ENCODE measurements at places on chromosomes 16 and 17.

- DNase-seq: no peak
These were observed 139.2 kb upstream of the HS3ST2 start for GRCh38 chr16:22674832-22675191.

DNA sequence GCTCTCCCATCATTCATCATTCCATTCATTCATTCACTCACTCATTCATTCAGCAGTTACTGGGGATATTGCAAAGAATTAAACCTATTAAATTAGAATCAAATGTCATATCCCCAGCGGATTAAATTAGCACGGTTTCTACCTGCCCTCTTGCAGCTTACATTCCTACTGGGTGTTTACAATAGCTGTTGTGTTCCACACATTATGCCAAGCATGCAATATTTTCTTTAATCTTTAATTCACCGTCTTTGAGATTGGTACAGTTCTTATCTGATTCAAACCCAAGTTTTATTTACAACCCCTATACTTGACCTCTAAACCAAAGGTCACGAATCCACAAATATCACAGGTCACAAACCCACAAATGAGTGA is 727 bp upstream of the USP31 start:
- DNase-seq: no peak

- DNase-seq: no peak
These were observed 11.5 kb downstream of the RPGRIP1L start for GRCh38 chr16:53692146-53692545.

GRCh38 chr17:57133486-57133885 is 48.4 kb downstream of the AKAP1 start:
- no peak for DNase-seq

DNA sequence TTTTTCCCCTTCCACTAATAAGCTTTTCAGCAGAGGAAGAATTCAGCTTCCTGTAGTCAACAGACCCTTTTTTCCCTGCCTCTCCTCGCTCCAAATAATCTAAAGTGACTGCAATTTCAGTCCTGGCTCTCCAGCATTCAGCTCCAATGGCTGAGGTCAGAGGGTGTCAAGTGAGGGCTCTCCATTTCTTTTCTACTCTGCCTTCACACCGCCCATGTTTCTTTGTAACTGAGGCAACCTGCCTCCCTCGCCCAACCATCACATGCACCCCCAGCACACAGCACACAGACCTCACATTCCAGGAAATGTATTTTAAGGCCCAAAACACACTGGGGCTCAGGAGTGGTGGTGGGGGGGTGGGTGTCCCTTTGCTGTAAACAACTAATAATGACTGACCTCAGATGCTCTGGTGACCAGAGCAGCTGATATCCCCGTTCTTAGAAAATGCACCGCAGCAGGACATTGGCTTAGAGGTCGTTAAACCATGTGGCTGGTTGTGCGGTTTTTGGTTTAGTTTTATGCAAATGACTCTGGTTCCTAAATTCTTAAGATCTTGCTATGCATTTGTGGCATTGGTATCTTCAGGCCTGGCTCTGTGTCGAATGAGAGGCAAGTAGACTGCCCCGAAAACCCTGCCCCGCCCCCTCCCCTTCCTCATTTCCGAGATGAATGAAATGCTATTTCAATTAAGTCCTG is 203.6 kb downstream of the ZFHX3 start:
- DNase-seq: no peak

DNA sequence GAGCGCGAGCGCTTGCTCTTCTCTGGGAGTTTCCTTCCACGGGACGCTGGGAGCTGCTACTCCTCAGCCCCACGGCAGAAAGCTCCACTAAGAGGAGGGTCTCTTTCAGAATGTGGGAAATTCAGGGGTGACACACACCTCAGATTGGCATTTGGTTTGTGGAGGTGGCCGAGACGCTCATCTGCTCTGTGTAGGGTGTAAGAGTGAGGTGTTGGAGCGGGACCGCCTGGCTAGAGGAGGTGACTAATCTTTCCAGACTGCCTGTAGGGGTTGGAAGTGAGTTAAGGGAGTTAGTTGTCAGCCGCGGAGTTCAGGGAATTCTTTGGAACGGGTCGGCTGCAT is 735 bp downstream of the PSMD11 start:
- peak; percentile 24 for DNase-seq

DNA sequence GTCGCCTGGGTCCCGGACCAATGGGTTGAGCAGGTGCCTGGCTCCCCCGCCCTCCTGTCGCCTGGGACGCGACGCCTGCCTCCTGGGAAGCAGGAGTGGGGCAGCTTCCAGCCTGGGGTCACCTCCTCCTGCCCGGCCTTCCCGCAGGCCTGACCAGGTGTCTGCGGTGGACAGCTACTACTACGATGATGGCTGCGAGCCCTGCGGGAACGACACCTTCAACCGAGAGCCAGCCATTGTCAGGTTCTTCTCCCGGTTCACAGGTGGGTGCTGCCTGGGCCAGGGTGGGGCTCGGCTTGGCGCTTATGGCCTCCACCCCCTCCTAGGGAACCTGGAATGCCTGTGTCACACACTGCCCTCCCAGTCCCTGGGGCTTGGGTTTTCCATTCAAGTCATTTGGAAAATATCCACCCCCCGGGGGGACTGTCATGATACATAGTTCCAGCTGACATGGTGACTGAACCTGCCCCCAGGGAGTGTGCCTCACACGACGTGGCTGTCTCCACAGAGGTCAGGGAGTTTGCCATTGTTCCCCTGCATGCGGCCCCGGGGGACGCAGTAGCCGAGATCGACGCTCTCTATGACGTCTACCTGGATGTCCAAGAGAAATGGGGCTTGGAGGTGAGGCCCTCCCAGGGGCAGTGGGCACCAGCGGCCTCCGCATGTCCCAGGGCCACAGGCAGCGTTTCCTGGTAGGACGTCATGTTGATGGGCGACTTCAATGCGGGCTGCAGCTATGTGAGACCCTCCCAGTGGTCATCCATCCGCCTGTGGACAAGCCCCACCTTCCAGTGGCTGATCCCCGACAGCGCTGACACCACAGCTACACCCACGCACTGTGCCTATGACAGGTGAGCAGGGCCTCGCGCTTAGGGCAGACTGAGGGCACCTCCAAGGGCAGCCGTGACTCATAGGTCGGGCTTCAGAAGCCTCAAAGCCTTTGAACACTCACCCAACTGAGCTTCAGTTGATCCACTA is 2.3 kb downstream of the DNASE1 start:
- DNase-seq: peak; percentile 37

DNA sequence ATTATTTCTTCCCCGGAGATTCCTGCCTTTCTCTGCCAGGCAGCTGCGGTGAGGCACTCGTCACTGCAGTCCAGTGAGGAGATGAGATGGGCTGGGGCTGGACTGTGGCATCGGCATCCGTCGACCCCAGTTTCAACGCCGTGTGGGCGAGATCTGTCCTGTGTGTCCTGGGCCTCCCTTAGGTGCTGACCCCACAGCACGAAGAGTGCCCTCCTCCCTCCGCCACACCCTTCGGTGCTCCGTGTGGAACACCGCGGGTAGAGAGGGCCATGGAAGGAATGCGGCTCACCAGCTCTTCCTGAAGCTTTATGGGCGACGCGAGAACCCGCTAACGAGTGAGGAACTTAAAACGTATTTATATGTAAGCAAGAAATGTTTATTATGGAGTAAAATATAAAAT is 17.6 kb downstream of the ACSF3 start:
- DNase-seq: no peak

- no peak for DNase-seq
These were observed 26.7 kb upstream of the PLCG2 start for GRCh38 chr16:81752225-81752875.

GRCh38 chr16:88554711-88555264 is 15.4 kb upstream of the ZC3H18 start:
- DNase-seq: no peak

- DNase-seq: no peak
These were observed 9.9 kb upstream of the MEAK7 start for GRCh38 chr16:84514295-84514873.

- DNase-seq: no peak
These were observed 92.6 kb upstream of the ASIC2 start for GRCh38 chr17:33385713-33386112.

- no peak for DNase-seq
These were observed 10.9 kb downstream of the CLUH start for GRCh38 chr17:2700491-2701141.

- DNase-seq: peak; percentile 37
These were observed 118.2 kb upstream of the SMURF2 start for GRCh38 chr17:64780096-64781013.

- no peak for DNase-seq
These were observed 118.3 kb upstream of the FOXF1 start for GRCh38 chr16:86391984-86392383.

- no peak for DNase-seq
These were observed 993 bp upstream of the ANKRD11 start for GRCh38 chr16:89491238-89491869.

- DNase-seq: no peak
These were observed 55.4 kb downstream of the CREBBP start for GRCh38 chr16:3825103-3825502.

DNA sequence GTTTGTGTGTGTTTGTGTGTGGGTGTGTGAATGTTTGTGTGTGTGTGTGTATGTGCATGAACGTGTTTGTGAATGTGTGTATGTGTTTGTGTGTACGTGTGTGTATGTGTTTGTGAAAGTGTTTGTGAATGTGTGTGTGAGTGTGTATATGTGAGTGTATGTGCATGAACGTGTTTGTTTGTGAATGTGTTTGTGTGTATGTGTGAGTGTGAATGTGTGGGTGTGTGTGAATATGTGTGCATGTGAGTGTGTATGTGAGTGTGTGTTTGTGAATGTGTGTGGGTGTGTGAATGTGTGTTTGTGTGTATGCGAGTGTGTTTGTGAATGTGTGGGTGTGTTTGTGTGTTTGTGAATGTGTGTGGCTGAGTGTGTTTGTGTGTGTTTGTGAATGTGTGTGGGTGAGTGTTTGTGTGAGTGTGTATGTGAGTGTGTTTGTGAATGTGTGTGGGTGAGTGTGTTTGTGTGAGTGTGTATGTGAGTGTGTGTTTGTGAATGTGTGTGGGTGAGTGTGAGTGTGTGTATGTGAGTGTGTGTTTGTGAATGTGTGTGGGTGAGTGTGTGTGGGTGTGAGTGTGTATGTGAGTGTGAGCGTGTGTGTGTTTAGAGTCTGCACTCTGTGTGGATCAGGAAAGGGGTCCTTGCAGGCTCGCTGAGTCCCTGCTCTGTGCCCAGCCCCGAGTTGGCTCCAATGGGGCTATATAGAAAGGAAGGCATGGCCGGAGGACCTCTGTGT is 890 bp upstream of the CD300A start:
- no peak for DNase-seq

DNA sequence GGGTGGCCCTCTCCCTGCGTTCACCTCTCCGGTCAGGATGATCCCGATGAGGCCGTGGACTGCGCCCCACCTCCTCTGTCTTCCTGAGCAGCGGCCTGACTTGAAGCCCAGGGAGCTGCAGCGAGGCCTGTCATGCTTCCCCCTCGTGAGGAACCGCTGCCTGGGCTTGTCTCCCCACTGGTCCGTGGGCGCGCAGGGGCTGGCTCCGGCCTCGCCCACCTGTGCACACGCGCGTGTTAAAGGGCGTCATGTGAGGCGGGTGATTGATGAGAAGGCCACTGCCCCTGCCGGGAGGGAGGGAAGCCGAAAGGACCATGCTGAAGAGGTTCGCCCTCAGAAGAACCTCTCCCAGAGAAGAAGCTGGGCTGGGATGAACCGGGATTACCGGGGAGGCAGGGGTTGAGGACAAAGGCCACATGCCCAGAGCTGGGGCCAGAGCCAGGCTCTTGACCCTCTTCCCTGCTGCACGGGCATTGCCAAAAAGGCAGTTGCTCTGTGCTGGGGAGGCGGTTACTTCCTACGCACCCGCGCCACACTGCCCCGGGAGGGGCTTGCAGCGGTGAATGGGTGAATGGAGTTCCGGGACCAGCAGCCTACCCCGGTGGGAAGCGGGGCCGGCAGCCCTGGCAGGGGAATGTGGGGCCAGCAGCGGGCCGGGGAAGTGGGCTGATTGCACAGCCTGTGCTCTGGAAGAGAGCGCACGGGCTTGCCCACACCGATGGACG is 85.9 kb upstream of the GSE1 start:
- DNase-seq: no peak

GRCh38 chr17:48128400-48128799 is 20.8 kb downstream of the SNX11 start:
- DNase-seq: no peak

- DNase-seq: peak; percentile 9
These were observed 36.0 kb downstream of the PGS1 start for GRCh38 chr17:78414178-78415162.

GRCh38 chr16:1770328-1771187 is 785 bp downstream of the NME3 start:
- no peak for DNase-seq

GRCh38 chr16:1237990-1238389 is 2.5 kb upstream of the TPSAB1 start:
- DNase-seq: no peak

DNA sequence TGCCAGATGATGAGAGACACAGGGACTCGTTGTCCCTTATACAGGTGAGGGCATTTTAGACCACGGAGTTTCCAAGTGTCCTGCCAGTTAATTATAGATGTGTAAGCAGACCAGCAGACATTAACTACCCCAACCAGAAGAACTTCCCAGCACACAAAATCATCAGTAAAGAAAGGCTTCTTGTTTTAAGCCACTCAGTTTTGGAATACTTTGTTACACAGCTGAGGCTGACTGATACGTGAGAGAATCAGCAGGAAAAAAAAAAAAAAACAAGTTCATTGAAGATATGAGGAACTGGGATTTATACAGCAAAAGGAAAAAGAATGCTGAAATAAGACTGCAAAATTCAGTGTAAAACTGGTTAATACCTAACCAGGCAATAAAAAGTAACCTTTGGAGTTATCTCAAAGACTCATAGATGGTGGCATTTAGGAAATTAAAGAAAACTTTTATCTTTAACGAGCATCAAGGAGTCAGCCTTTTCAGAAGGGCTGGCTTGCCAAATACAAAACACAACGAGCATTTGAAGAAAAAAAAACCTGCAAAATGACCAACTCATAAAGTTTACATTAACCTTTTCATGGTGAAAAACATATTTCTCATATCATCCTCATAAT is 28.1 kb downstream of the TMEM238L start:
- no peak for DNase-seq

GRCh38 chr16:48317614-48318315 is 67.4 kb downstream of the SIAH1 start:
- no peak for DNase-seq

DNA sequence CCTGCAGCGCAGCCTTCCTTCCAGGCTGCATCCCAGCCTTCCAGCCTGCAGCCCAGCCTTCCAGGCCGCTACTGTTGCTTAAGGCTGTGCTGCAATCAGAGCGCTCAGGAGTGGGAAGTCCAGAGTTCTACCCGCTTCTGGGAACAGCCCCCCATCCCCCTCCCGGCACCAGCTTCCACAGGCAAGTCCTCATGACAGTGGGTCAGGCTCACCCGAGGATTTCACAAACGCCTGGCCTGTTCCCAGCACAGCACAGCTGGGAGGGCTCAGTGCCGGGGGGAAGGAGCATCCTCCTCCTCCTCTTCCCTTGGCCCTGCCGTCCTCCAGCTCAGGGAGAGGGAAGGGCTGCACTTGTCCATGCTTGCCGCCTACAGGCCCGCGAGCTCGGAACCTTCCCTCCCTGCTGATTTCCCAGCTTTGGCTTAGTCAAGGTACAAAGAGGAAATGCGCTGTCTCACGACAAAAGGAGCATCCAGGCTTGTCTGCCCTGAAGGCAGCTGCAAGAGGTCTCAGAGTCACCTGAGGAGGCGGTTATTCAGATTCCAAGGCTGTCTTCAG is 8.3 kb downstream of the SOCS3 start:
- DNase-seq: no peak

GRCh38 chr17:82385559-82386254 is 14.1 kb downstream of the UTS2R start:
- no peak for DNase-seq

- no peak for DNase-seq
These were observed 164.1 kb downstream of the SEC14L1 start for GRCh38 chr17:77304746-77305473.

- DNase-seq: no peak
These were observed 127.3 kb downstream of the CDRT15L2 start for GRCh38 chr17:20706751-20707373.

- no peak for DNase-seq
These were observed 3.2 kb upstream of the CRHR1 start for GRCh38 chr17:45780921-45781320.
